Ammon's horn (tissue), 1 donor: ENCODE measurements at places on chromosomes 1 and 21.

DNA sequence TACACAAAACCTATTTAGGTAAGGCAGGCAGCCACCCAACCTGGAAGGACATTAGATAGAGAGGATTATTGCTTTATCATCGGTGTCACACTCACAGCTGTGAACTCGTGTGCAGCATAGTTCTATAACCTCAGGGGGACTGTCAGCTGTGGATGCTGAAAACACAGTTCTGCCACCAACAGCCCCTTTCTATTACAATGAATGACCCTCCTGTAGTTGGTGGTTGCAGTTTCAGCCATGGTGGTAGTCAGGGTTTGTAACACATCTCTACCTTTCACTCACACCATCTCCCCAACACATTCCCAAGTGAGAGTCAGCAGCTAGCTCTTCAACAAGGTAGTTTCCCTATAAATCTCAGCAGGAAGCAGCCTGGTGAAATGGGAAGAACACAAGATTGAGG is 136.8 kb downstream of the ZC3H11B start:
- no peak for DNase-seq

- no peak for DNase-seq
Observed at GRCh38 chr21:33111577-33111976, 41.6 kb downstream of the OLIG1 start.

DNA sequence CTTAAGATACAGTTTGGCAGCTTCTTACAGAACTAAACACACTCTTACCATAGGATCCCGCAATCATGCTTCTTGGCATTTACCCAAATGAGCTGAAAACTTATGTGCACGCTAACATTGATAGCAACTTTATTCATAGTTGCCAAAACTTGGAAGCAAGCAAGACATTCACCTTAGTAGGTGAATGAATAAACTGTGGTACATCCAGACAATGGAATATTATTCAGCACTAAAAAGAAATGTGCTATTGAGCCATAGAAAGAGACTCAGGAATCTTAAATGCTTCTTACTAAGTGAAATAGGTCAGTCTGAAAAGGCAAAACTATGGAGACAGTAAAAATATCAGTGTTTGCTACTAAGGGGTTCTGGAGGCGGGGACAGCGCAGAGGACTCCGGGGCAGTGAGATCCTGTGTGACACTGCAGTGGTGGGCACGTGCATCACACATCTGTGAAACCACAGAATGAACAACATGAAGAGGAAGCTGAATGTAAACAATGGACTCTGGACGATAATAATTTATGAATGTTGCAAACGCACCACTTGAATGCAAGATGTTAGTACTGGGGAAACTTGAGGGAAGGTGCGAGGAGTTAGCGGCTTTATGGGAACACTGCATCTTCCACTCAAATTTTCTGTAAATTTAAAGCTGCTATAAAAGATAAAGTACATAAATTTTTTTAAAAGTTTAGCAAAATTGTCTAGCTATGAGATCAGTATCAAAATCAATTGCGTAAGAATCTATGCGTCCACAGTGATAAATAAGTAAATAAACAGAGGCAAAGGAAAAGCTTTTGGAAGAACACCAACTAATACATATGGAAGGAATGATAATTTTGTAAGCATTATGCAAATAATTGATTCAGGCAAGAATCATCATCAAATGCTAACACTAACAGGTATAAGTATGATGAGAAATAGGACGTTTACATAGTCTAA is 15.4 kb upstream of the SPATC1L start:
- no peak for DNase-seq

DNA sequence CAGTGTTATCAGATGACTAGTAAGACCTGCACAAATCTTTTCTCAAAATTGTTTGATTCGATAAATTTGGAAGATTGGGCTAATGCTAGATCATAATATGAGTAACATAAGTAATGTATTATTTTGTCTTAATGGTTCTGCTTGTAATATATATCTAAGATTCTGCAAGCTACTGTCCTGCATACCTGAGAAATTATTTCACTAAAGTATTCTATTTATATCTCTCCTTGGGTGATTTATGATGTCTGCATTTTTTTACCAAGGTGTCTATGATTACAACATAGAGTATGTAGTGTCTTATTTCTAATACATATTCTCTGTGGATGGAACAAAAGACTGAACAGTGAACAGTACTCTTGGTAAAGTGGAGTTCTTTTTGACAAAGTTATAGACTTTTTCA is 166.6 kb downstream of the CLEC20A start:
- no peak for DNase-seq

- peak; percentile 6 for DNase-seq
Observed at GRCh38 chr1:143625886-143626285, 345.9 kb downstream of the FAM72C start.

GRCh38 chr1:160707236-160708064 is 4.2 kb downstream of the CD48 start:
- no peak for DNase-seq

DNA sequence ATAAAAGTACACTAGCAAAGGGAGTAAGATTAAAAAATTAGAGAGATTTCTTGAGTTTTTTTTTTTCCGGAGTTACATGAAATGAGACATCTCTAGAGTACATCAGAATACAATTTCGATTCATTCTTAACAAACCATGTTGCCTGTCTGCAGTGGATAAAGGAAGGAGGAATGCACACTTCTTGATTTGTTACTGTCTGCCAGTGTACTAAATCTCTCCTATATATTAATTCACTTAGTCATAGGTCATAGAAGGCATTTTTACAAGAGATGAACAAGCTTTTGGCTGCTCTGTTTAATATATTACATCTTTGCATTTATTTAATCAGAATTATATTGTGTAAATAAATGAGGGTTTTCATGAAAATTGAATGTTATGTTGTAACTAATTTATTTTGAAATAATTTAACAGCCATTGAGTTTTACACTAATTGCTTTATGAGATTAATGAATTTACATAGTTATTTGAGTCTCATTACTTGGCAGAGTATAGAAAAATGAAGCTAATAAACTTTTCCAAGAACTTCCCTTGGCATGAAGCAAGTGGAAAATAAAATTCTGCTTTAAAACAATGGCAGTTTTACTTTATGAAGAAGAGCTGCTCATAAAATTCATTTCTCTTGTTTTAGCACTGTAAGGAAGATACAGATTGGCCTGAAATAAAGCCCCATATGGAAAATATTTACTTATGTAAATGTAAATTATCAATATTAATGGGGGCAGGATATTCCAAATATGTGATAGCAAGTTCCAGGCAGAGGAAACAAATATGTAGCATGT is 1284.7 kb downstream of the BRINP3 start:
- no peak for DNase-seq

DNA sequence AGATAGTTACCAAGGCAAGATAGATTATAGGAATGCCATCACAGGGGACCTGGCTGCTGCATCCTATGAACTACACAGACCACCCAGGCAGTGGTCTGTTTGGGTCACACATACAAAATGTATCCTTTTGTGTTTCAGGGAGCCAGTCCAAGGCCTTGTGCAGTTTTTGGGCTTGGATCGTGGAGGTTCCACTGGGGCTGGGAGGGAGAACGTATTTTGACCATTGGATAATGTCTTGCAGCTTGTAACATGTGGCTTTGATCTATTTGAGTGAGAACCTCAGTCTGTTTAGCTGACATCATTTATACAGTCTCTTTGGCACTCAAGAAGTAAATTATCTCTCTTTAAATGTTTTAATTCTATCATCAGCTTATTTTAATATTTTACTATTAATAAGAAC is 147.3 kb downstream of the DUSP10 start:
- no peak for DNase-seq

- no peak for DNase-seq
Observed at GRCh38 chr1:116515702-116516101, 55.1 kb downstream of the CD58 start.
